ENCODE measurements at places on chromosomes 6 and 20.

- DNase-seq, result no peak
These were observed 17.5 kb upstream of the MRAP2 start for GRCh38 chr6:84016029-84016428.

- DNase-seq, result no peak
These were observed 104.3 kb downstream of the DACT2 start for GRCh38 chr6:168215121-168215808.

DNA sequence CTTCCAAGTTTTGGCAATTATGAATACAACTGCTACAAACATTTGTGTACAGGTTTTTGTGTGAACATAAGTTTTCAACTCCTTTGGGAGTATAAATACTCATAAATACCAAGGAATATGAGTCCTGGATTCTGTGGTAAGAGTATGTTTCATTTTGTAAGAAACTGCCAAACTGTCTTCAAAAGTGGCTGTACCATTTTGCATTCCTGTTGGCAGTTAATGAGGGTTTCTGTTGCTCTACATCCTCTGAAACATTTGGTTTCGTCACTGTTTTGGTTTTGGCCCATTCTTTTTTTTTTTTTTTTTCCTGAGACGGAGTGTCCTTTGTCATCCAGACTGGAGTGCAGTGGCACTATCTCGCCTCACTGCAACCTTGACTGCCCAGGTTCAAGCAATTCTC, 8.5 kb downstream of the AP5S1 start:
- no peak for DNase-seq

- no peak for DNase-seq
These were observed 3.9 kb downstream of the OLIG3 start for GRCh38 chr6:137490006-137490905.

DNA sequence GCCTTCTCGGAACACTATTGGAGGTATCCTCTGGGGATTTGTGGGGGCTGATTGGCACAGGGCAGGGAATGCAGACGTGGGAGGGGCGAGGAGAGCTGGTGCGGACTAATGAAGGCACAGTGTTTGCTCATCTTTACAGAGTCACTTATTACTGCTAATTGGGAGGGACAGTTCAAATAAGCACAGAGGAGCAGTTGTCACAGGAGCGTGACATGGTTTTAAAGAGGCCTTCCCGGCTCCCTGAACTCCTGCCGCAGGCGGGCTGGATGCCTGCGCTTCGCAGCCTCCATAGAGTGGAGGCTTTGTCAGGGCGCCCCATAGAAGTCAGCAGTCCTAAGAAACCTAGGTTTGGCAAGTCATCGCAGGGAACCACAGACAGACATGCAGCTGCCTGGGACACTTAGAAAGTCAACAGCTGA, 149.6 kb downstream of the LINC00237 start:
- DNase-seq, result no peak

DNA sequence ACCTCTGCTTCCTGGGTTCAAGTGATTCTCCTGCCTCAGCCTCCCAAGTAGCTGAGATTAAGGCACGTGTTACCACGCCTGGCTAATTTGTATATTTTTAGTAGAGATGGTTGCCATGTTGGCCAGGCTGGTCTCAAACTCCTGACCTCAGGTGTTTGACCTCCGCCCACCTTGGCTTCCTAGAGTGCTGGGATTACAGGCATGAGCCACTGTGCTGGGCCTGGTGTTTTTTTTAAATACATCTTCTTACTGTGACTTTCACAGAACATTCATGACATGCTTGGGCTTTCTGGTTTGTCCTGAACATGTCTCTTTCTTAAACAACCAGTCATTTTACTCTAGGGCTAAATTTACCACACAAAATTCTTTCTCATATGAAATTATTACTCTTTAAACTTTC, 34.7 kb upstream of the FAM8A1 start:
- DNase-seq, result no peak

DNA sequence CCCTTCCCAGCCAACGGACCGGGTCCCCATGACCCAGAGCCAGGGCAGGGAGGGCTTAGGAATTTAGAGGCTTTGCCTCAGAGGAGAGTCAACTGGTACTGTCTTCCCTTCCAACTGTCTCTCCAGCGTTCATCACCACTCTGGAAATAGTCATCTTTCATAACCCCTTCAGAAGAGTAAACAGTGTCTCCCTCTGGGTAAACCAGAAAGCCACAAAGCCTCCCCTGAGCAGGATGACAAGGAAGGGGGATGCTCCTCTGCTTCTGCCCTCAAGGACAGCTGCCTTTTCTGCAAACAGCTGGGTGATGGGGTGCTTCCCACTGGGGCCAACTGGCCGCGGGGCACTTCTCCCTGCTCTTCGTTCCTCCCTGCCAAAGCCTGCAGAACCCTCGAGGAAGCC, 90.1 kb downstream of the PSMG4 start:
- DNase-seq, result no peak

GRCh38 chr20:45917790-45918141, 5.8 kb upstream of the PLTP start:
- DNase-seq, result no peak

GRCh38 chr6:146423452-146423851, 120.2 kb upstream of the RAB32 start:
- no peak for DNase-seq

- DNase-seq, result no peak
These were observed 2.0 kb upstream of the TP53RK start for GRCh38 chr20:46691196-46691595.

GRCh38 chr6:131846905-131847304, 39.1 kb downstream of the ENPP1 start:
- no peak for DNase-seq

GRCh38 chr6:128504003-128504654, 16.3 kb downstream of the PTPRK start:
- no peak for DNase-seq

DNA sequence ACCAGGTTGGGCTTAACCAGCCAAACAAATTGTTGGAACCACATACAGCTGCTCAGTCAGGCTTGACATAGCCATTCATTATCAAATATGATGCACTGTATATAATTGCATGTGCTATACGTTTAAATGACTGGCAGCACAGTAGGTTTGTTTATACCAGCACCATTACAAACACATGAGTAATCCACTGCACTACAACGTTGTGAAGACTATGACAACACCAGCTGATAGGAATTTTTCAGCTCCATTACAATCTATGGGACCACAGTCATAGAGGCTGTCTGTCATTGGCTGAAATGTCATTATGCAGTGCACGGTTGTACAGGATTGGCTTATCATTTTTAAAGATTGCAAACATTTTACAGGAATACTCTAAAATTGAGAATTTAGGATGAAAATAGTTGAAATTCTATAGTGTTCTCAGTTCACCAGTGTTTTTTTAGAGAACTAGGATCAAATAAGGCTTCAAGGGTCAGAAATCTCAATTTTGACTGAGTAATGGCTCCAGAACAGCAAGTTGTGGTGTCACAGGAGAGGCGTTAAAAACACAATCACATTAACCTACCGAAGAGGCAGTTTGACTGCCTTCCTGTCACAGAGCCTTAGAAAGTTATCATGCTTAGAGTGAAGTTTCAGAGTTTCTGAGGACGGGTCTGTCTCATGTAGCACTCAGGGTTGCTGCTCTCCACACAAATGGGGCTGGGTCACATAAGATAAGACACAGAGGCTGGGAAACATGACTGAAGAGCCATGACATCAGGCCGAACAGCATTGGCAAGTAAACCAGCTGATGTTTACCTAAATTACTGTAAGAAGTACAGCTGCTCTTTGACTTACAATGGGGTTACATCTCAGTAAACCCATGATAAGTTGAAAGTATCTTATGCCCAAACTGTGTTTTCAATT, 60.7 kb upstream of the SMLR1 start:
- no peak for DNase-seq

GRCh38 chr6:100491952-100492670, 27.4 kb upstream of the SIM1 start:
- no peak for DNase-seq

- no peak for DNase-seq
These were observed 51.2 kb upstream of the LYRM2 start for GRCh38 chr6:89689732-89690131.

DNA sequence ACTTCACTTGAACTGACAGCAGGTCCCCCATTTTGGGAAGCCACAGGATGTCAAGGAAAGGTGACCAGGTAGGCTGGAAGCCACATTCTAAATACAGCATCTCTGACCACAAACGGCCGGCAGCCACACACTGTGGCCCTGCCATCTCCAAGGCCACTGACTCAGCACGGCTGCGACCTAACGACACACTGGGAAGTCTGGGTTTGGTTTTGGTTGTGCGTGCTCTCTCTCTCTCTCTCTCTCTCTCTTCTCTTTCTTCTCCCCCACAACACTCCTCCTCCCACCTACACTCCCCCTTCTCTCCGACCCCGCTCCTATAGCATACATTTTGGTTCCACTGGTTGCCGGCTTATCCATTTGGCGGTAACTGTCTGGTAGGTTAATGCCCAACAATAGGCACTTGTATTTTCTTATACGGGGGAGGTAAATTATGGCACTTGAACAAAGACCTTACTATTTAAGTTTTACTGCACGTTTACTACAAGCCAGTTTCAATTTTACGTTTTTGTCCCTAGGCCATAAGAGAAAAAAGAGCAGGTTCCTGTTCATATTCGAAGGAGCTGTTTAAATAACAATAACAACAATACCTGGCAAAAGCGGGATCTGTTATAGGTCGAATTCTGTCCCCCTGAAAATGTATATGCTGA, 103.6 kb downstream of the GMDS start:
- DNase-seq, result no peak

DNA sequence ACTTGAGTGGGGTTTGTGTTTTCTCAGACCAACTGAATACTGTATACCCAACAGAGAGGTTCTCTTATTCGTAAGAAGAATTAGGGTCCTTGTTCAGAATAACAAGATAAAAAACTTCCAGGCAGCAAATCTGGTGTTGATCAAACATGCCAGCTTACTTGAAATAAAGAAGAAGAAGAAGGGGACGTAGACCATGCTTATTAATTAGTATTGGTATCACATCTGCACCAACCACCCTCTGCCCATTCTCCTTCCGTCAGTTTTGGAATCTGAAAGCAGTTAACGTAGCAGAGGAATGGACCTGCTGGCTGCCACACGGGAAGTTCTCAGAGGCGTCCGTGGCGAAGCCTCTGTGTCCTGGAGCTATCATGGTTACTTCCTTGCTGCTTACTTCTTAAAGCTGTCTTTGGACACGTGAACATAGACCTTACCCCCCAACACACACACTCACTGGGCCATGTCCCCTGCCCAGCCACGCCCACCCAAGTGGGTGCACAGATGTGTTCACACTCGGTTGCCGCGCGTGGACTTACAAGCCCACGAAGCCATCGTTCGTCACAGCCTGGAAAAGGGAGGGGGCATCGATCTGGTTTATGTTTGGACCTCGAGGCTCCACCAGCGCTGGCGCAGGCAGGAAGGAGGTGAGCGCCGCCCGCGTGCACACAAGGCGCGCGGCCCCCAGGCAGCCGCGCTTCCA, 4.1 kb upstream of the DLL1 start:
- no peak for DNase-seq

DNA sequence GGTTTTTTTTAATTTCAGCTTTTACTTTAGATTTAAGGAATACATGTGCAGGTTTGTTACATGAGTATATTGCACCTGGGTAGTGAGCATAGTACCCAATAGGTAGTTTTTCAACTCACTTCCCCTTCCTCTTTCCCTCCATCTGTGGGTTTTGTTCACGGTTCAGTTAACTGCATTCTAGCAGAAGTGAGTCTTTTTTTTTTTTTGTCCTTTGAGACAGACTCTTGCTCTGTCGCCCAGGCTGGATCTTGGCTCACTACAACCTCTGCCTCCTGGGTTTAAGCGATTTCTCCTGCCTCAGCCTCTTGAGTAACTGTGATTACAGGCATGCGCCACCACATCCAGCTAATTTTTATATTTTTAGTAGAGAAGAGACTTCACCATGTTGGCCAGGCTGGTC, 8.7 kb downstream of the UBR2 start:
- DNase-seq, result no peak

DNA sequence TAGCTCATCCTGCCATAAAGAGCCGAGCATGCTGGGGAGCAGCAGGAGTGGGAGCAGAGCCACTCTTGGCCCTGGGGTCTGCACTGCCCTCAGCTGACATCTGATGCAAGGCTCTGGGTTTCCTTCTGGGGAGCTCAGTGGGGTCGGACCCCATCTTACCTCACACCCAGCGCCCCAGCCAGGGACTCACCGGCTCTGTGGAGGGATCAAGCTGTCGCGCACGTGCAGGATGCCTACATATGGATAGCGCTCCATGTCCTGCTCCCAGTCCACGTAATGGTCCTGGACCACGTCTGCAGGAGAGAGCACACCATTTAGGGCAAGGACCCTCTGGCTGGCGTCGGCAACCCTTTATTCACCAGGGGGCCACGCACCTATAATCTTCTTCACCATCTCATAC, 12.2 kb downstream of the LEMD2 start:
- DNase-seq, result no peak

GRCh38 chr6:17015551-17016381, 86.1 kb upstream of the STMND1 start:
- no peak for DNase-seq

- no peak for DNase-seq
These were observed 56.0 kb downstream of the CEBPB start for GRCh38 chr20:50246367-50247195.

DNA sequence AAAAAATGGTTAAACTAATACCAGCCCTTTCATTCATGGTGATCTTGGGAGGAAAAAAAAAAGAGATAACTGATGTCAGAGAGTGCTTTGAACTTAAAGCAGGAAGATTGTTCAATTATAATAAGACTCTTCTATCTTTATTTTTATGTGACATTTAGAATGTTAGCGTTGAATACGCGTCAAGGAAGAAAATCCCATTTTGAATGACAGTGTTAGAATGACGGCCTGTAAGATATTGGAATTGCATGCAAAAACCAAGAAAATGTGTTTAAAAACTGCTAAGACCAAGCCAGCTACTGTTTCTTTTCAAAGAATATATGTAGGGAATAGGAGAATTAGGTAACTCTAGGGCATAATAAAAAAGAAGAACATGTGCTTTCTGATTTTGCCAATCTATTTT, 123.0 kb downstream of the CARMIL1 start:
- no peak for DNase-seq

- DNase-seq, result no peak
These were observed 152.4 kb upstream of the MAN1A1 start for GRCh38 chr6:119501798-119502483.

- DNase-seq, result no peak
These were observed 290.2 kb downstream of the BTBD3 start for GRCh38 chr20:12207875-12208274.

All from T-helper 17 cell (primary cell).